IPS DF 6.9 (cell line): ENCODE measurements at places on chromosomes 1 and 21.
A peak's percentile ranks its signal among the peaks of the same experiment; 100 is the strongest.

GRCh38 chr1:31310198-31310597, 13.4 kb downstream of the ZCCHC17 start:
- no peak for DNase-seq

GRCh38 chr1:229885568-229886495, 181.2 kb upstream of the GALNT2 start:
- DNase-seq, result no peak

DNA sequence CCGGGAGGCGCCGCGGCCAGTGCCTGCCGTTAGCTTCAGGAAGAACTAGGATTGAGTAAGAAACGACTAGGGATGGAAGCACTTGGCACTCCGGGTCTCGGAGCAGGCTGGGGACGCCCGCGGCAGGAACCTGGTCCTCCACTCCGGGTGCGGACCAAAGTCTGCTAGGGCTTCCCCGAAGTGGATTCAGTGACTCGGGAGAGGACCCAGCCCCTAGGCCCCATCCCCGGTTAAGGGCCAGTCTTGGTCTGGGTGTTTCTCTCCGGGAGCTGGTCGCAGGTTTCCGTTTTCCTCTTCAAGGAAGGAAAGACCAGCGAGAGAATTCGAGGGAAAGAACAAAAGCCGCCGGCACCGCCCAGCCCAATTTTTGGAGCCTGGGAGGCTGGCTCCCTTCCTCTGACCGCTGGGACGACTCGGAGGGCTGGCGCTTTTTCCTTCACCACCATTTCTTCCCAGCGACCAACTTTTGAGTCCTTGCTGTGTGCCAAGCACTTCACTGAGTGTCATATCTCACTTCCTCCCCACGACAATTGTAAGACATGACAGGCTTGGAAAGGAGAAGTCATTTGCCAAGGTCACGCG, 16.8 kb upstream of the STMN1 start:
- no peak for DNase-seq

DNA sequence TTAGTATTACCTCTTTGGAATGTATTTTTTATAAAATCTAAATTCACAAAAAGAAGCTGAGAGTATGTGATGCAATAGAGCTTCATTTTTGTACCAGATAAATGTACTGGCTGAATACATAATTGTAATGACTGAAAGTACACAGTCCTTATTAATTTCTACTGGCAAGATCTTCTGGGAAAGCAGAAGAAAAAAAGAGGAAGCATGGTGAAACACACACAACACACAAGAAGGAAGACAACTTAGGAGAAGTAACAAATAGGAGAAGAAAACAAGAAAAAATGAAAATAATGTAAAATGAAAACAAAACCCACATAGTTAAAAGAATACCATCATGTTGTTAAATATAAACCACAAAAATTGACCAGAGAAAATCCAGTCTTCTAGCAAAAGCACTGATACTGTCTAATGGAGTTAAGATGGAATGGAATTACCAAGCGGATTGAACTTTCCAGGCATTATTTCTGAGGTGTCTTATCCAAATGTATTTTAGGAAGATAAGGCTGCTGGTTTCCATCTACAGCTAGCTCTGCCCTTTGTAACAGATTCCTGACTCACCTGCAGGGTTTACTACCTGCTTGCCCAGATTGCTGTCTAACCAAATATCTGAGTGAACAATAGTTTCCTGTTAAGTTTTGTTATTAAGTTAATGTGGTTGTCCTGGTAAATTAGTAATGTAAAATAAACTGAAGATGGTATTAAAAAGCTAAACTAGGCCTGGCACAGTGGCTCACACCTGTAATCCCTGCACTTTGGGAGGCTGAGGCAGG, 4.5 kb upstream of the COP1 start:
- no peak for DNase-seq

DNA sequence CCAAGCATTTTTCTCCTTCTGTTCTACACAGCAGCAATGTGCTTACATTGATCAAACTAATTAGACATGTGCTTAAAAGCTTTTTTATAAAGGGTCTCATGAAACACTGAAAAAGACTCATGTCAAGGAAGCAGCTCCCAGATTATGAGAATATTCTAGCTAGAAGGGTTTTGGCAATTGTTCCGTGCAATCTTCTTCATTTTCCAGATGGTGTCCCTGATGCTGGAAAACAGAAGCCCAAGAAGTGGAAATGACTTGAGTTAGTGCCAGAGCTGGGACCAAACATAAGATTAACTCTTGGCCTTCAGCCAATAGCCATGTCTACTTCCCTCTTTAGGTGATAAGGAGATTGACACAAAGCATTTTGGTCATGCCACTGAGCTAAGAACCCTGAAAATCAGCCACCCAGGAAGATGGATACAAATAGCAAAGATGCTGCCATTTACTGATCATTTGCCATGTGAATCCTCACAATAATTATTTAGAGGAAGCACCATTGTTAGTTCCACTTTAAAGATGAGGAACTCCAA, 110.8 kb downstream of the MATN1 start:
- DNase-seq, result no peak

GRCh38 chr1:89464008-89464407, 60.6 kb upstream of the LRRC8B start:
- DNase-seq, result no peak

GRCh38 chr1:56434740-56435139, 144.6 kb downstream of the PLPP3 start:
- no peak for DNase-seq

DNA sequence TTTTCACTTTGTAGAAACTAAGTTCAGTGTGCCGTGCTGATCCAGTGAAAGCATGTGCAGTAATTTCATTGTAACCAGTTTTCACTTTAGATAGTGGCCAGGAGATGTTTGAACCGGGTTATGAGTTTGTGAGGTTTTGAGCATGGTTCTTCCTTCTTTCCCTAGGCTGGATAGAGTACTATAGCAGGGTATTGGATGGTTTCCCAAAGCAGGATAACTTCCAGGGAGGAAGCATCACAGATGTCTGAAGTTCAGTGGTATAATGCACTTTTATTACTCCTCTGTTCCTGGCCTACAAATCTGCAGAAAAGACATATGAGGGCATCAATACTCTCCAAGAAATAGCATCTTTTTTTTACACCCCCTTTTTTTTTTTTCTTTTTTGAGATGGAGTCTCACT, 823.1 kb downstream of the USP25 start:
- DNase-seq, result no peak

DNA sequence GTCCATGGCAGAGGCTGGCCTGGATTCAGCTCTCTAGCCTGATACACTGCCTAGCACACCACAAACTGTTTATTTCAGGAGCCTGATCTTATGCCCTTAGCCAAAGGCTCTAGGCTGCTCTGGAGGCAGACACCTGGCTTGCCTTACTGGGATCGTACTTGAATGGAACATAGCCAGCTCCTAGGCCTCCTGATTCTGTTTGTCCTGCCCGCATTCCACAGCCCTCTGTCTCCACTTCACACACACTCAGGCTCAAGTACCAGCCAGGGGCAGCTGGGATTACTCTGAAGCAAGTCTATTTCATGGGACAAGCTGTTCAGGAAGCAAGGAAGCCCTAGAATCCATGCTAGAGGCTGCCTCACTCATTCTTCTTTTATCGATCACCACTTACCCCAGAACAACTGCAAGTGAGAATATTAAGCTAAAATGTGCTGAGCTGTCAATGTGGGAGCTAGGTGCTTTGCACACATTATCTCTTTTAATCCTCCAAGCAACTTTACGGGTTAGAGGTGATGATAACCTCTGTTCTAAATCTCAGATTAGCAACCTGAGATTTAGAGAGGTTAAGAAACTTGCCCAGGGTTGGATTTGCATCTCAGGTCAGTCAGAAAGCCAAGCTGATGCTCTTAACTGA, 31.1 kb upstream of the CYP4B1 start:
- DNase-seq, result no peak

GRCh38 chr1:228469413-228470162, 17.6 kb upstream of the RNF187 start:
- DNase-seq, result no peak

DNA sequence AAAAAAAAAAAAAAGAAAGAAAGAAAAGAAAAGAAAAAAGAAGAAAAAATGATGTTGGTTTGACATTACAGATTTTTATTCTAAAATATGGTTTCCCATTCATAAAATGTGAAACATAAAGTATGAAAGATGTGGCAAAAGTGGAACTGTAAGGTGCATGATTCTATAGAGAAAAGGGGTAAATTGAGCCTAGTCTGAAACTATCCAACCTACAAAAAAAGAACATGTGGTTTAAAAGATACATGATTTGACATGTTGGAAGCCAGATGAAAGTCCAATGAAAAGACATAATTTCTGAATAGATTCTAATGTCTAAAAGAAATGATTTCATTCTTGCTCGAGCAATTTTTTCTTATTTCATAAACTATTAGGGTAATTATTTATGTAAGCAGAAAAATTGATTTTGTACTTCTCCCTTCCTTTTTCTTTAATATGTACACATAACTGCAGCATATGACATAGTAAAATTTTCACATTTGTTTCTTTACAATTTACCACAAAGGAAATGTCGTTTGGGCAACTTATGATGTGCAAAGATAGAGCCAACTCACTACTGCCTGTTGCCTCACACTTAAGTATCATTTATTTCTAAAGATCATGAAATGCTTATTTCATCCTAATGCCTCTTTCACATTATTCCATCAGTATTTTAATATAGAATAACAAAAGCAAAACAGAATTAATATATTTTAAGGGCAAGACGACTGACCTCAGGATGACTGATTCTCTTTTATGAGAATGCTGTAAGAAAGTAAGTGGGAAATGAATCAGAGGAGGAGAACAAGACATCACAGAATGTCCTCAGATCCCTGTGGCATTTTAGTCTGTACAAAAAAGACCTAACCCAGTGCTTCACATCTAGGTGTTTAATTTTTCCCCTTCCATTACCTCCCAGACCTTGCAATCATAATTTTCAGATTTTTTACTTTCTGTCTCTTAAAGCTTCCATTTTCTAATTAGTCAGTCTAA, 165.8 kb upstream of the HMCN1 start:
- no peak for DNase-seq

DNA sequence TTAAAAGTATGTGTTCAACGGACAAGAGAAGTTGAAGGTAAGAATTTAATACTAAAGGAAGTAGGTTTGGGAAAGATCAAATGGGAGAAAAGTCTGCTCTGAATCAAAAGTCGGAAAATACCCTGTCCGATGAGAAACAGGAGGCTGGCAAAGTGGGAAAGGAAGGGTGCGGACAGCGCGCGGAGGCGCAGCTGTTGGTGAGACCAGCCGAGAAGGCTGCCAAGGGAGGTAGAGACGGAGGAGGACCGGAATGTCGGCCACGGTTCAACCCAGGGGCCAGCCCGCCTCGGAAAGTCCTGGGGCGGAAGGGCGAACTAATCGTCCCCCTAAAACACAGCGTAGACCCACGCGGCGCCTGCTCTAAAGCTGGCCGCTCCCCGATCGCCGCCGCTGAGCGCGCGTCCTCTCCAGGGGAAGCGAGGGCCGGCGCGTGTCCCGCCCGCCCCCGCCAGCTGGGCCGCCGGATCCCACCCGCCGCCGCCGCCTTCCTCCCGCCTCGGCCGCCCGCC, 639 bp upstream of the SPATA1 start:
- DNase-seq, result no peak

DNA sequence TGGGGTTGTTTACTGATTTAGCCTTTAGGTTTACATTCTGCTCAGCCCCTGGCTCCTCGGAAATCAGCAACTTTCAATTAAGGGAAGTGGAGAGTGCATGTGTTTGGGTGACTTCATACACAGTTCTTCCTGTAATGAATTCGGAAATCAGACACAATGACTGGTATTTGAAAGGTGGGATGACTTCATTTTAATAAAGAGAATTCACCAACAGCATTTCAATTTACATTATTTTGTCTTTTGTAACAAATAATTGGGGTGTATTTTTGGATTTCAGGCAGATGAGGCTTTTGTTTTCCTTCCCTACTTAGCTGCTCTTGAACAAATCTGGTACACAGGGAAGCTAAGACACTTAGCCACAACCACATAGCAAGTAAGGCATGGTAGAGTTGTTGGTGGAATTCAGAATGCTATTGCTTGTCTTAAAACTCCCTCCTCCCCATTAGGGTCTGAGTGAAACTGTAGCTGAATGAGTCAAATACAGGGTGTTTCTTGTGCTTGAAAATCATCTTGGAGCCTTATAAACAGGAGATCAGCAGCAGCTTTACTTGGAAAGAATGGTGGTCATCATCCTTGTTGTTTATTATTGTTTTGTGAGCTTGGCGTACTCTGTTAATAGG, 917 bp downstream of the STX12 start:
- no peak for DNase-seq

GRCh38 chr1:27000090-27000816, 6.8 kb downstream of the TRNP1 start:
- DNase-seq, result no peak

GRCh38 chr1:14522926-14523241, 75.6 kb upstream of the KAZN start:
- DNase-seq, result no peak

DNA sequence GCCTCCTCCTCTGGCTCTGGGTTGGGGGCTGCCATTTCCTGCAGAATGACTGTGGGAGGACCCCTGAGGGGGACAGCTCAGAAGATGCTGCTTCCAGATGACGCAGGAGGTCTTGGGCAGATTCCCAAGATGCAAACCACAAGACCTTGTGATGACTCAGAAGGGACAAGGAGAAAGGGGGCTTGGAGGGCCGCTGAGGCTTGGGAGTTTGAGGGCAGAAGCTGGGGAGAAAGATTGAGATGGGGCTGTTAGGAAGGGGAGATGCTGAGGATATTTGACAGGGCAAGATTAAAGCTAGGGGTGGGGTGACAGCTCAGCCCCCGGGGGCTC, 7.5 kb downstream of the PTPRU start:
- no peak for DNase-seq

DNA sequence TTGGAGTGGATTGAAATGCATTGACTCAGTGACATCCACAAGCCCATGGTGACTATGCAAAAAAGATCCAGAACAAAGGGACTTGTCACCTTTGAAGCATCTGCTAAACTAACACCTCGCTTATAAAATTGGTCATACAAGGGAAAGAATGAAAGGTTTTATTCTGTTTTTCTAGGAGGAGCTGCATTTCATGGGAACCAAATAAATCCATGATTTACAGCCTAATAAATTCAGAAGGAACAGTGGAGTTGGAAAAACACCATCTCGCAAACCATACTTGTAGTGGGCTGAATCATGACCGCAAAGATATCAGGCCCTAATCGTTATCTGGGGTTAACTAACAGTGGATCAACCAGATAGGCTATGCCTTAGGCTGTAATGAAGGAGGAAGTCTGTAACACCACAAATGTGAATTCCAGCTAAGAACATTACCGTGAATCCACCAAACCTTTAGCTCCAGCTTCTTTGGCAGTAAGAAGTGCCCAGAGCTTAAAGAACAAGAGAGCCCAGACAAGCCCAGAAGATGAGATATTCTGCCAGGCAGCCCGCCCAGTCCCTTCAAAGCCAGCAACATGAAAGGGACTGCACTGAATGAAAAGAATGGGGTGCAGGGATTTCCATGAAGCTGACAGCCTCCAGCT, 27.4 kb downstream of the RSPH1 start:
- DNase-seq, result no peak

- DNase-seq, result no peak
These were observed 1.3 kb downstream of the RIT1 start for GRCh38 chr1:155909894-155910293.

- no peak for DNase-seq
These were observed at the start of gene SLC16A4 for GRCh38 chr1:110390692-110391245. Gene SLC16A4, minus strand, starts transcription at chr1:110391026. Its CDS starts 1,703 bp downstream, at chr1:110389323.

- DNase-seq, result no peak
These were observed 11.3 kb upstream of the IL22RA1 start for GRCh38 chr1:24154215-24154614.

- DNase-seq, result peak; percentile 31
These were observed 63.1 kb downstream of the TOR1AIP2 start for GRCh38 chr1:179814546-179814838.

GRCh38 chr1:162901243-162901642, 40.3 kb upstream of the CCDC190 start:
- DNase-seq, result no peak

- no peak for DNase-seq
These were observed 40.4 kb downstream of the LDLRAD2 start for GRCh38 chr1:21852282-21853130.

- no peak for DNase-seq
These were observed 642.9 kb downstream of the AJAP1 start for GRCh38 chr1:5297180-5297885.
